ENCODE measurements at places on chromosomes 7 and 10.

- no peak for DNase-seq
These were observed 53.8 kb downstream of the TMEM26 start for GRCh38 chr10:61399406-61399805.

- no peak for DNase-seq
These were observed 36.6 kb upstream of the CALD1 start for GRCh38 chr7:134742688-134743350.

- no peak for DNase-seq
These were observed 6.4 kb downstream of the NEBL start for GRCh38 chr10:20890491-20891337.

DNA sequence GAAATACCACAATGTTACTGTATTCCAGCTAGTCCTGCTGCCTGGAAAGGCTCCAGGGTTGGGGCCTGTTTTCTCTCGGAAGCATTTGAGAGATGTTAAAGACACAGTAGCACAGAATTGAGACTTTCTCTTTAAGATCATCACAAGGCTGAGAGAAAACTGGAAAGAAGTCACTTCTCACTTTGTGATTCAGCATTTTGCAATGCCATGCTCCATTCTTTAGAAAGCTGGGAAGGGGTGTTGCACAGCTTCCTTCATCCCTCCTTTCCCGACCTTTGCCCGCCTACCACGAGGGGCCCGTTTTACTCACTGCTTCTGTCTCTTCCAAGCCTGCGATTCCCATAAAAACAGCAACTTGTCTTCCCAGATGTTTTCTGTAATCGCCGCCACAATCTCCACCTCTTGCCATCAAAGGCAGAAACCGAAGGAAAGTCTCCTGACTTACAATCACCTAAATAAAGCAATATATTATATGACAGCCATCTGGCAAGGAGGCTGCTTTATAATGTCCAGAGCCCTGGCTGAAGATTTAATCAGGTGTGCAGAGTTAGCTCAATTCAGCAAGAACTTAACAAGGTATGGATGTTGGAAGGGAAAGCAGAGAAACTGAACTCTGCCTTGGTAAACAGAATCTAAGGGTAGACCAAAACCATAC is 18.9 kb downstream of the NOD1 start:
- DNase-seq: no peak

GRCh38 chr7:68700414-68700813 is 897.9 kb upstream of the AUTS2 start:
- no peak for DNase-seq

DNA sequence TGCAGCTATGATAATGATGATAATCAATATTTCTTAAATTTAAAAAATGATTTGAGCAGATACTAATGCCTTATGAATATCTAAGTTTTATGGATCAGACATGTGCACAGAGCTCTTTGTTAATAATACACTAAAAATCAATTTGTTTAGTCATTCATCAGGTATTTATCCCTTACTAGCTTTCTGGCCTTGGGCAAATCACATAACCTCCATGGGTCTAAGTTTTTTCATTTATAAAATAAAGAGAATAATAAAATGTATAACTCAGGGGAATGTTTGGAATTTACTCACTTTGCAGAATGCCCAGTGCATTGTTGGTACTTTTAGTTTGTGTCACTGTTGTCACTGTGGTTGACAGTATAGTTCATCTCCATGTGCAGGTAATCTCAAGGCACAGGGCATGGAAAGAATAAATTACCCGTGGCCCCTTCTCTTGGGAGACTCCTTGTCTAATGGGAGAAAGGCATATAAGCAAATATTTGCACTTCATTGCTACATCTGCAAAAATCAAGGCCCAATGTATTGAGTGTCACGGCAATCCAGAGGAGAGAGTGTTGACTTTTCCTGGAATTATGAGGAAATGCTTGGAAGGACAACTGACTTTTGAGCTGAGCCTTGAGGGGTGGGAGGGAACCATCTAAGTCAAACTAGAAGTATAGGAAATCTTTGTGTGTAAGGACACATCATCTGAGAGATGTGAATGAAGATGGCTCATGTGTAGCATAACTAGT is 64.7 kb upstream of the CTTNBP2 start:
- no peak for DNase-seq

Measured in stimulated activated CD8-positive, alpha-beta memory T cell treated with anti-CD3 and anti-CD28 coated beads, Interleukin-4, amount 100 ng/mL, for 1 hour (primary cell).